ENCODE measurements at places on chromosomes 2 and 18.

- no peak for DNase-seq
These were observed 55.2 kb downstream of the METTL4 start for GRCh38 chr18:2515908-2516625.

DNA sequence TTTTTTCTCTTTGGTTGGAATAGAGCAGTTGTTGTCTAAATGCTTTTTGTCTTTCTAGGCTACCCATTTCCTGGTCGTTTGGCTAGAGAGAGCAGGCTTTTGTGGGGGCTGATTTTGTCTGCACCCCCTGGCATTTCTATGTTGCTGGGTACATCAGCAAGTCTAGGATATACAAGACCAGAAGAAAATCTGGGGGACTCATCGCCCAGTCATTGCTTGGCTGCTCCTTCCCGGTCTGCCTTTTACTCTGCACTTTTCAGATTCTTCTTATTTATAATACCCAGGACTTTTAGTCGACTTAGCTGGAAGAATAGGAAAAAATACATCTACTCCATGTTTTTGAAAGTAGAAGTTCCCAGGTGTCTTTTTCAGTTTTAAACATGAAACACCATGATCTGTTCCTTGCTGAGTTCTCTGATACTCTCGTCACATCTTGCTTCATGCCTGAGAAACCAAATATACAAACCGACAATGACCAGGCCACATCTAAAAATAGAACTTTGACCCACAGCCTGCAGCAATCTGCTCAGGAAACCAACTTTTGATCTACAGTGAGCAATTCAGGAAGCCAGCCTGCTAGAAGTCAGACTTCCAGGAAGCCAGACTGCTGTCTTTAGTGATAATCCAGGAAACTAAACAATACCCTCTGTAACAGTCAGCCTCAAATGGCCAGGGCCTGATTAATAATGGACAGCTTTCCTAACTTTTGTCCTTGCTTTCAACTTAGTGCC, 163.8 kb upstream of the MEX3C start:
- DNase-seq: no peak

DNA sequence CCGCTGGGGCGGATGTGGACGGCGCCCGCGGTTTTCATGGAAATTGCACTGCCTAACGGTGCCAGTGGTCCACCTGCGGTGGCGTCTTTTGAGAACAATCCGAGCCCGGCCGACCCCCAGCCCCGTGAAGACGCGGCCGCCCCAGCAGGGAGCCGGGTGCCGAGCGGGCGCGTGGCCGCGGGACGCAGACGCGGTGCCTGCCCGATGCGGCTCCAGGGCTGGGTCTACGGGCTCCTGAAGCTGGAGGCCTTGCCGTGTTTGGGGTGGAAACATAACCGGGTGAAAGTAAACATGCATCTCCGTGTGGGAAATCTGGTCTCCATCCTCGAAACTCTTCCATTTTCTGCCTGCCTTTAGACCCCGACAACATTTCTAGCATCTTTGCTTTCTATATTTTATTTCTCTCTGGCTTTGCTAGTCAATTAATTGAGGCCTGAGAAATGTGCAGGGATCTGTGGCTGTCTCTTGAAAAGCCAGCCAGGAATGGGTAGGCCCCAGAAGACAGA, 572 bp downstream of the INPP4A start:
- DNase-seq: no peak

GRCh38 chr18:67672155-67672554, 155.6 kb upstream of the DSEL start:
- no peak for DNase-seq

GRCh38 chr2:234917211-234917975, 34.4 kb upstream of the SH3BP4 start:
- no peak for DNase-seq

DNA sequence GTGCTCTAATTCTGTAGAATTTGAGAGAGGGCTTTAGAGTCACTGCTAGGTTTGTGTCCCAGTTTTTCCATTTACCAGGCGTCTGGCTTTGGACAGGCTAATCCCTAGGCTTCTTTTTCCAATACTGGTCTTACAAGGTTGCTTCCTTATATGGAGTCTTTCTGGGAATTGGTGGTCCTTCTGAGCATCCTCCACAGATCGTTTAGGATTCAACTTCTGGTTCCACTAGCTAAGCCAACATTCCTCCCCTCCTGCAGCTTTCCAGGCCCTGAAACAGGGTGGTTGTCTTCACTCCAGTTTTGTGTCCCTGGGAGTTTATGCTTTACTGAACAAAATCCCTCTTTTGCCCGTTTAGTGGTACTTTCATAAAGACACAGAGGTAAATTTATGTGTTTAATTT, 170.6 kb downstream of the CERS6 start:
- DNase-seq: no peak

GRCh38 chr2:216752855-216753505, 57.6 kb upstream of the IGFBP5 start:
- no peak for DNase-seq

- no peak for DNase-seq
These were observed 51.1 kb downstream of the TNS1 start for GRCh38 chr2:217951521-217952247.
